Epithelial cell of proximal tubule (primary cell): ENCODE measurements at places on chromosomes 7 and 10. TPM values are rescaled to one million over a fixed set of nuclear protein-coding genes. Genes with fewer than 3 reads are reported as not detected.

GRCh38 chr7:511476-512145, 8.0 kb downstream of the PDGFA start:
- no peak for DNase-seq

SNCG gene
- total RNA-seq, result 3.1 and 30.0 TPM in 2 replicates

DNA sequence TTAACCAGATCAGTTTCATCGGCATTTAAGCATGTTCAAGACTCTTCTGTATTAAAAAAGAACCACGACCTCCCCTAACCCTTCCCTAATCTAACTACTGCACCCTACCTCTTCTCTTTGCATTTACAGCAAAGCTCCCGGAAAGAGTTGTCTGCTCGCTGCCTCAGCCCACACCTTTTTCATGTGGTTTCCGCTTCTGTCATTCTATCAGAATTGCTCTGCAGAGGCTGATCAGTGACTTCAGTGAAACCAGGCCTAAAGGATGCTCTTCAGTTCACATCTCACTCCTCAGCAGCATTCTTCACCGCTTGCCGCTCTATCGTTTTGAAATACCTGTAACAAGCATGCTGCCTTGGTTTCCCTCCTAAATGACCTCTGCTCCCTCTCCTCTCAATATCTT, 160.9 kb downstream of the SDK1 start:
- no peak for DNase-seq

DNA sequence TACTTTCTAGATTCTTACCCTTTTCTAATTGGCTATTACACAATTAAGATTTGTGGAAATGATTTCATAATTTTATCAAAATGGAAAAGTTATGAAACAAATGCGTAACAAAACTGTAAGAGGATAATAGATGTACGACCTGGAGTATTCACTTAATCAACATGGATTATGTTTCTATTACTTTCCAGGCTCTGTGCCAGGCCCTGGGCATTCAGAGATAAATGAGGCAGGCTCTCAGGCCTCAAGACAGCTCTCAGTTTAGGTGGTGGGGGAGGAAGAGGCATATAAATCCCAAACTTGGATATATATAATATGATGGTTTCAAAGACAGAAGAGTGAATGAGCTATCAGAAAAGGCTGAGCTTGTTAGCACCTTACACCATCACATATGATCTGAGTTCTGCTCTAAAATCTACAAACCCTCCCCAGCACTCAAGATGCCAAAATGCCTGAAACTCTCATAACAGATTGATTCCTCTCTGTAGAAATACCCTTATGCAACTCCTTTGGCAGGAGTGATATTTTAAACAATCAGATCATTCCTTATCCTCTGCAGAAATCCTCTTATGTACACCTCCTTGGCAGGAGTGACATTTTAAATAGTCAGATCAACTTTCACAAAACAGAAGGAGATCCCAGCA, 42.5 kb downstream of the ACBD5 start:
- DNase-seq, result no peak

GRCh38 chr7:74483402-74484336, 30.0 kb downstream of the GTF2IRD1 start:
- no peak for DNase-seq

GRCh38 chr10:73876971-73877370, 2.6 kb upstream of the CAMK2G start:
- no peak for DNase-seq

OPN4 gene
- not detected in 2 replicates for total RNA-seq

- no peak for DNase-seq
These were observed 114.6 kb downstream of the SRI start for GRCh38 chr7:88105231-88105630.

DNA sequence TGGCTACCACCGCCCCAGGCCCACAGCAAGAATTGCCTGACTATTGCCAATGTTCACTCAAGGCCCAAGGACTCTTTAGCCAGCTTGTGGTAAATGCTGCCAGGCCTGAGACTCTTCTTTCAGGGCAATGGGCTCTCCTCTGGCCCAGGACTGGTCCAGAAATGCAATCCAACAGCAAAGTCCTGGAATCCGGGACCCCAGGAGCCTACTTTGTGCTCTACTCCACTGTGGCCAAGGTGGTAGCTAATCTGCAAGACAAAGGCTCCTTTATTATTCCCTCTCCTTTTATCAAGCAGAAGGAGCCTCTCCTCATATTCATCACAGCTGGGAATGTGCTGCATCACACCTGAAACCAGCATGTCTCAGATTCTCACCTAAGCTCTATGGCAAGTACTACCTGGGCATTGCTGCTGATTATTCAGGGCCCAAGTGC, 107.6 kb upstream of the PRSS58 start:
- DNase-seq, result no peak

CNPY1 gene
- total RNA-seq, result not detected in 2 replicates

DNA sequence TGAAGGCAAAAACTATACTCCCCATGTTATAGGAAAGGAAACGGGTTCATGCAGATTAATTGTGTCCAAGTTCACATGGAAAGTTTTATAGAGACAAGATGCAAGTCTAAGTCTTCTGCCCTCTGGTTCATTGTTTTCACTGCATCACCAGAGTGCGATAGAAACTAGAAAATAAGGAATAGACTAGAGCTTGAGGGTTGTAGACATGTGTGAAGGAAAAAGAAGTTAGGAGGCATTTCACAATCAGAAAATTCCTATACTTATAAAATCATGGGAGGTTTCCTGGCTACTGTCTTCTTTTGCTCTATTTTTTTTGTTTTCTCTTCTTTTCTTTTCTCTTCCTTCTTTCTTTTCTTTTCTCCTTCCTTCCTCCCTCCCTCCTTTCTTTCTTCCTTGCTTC, 329.8 kb downstream of the PLXDC2 start:
- DNase-seq, result no peak

HABP2 gene
- 0.63 TPM in 1 of 2 replicates, not detected in the other for total RNA-seq

DNA sequence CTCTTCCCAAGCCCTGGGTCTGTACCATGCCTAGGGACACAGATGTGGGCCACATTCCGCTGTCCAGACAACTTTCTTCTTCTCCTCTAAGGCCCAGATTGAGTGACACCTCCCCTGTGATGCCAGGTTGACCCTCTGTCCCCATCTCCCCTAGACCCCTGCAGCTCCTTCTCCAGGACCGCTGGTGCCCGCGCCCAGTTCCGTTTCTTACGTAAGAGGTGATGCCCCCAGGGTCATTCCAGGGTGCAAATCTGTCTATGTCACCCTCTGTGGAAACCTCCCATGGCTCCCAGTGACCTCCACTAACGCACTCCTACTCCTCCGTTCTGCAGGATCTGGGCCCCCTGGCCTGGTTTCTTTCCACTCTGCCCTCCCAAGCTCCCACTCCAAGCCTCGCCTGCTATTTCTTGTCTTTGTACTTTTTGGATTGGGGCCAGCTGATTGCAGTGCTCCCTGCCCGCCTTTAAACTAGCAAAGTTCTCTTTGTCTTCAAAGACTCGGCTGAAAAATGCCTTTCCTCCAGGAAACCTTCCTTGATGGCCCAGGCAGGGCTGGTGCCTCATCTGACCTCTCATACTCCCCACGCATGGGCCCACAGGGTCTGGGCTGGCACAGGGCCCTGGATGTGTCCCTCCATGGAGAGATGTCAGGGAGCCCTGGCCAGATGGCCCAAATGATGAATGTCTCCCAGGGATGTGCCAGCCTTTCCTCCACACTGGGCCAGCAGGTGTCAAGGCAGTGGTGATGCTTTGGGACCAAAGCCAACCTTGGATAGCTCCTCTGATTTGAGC, 21.3 kb upstream of the ELN start:
- DNase-seq, result no peak

DNA sequence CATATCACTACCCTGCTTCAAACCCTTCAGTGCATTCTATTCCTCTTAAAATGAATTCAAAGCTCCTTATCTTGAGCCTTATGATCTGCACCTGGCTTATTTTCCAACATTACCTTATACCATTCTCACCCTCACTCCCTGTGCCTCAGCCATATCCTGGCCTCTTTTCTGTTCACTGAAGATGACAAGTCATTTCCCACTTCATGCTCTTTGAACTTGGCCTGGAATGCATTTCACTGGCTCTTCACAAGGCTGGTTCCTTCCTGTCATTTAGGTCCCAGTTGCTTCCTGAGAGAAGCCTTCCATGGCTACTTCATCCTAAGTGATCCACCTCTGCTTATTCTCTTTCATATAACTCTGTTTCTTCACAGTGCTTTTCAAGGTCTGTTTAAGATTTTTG, 3.2 kb upstream of the LIPF start:
- no peak for DNase-seq

NEBL gene
- 0.65 and 4.6 TPM in 2 replicates for total RNA-seq

DNA sequence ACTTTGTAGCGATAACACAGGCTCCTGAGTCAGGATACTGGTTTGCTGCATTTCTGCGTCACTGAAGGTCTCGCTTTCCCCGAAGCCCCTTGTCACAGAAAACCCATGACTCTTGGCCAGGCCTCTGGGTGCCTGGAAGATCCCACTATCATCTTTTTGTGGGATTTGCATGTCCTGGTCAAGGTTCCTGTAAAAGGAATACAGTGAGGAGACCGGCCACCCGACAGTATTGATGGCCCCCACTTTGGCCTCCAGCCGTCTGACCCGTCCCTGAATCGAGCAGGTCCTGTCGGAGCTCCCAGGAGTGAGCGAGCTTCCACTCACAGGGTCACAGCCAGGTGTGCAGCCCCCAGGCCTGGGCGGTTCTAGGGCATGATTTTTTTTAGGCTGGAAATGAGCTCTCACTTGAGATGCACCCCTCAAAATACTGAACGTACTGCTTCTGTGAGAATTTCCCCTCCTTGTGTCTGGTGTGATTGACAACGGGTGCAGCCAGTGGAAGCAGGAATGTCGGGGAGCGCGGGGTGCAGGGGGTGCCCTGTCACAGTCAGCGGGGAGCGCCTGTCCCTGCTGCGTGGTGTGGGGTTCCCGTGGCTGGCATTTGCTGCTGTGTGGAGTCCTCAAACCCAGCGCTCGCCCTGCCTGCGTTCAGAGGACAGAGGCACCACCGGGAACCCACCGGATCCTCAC, 75.8 kb downstream of the DNAJB6 start:
- no peak for DNase-seq

SLC18A3 gene
- not detected in 2 replicates for total RNA-seq

- DNase-seq, result no peak
These were observed 32.2 kb downstream of the FOXL3 start for GRCh38 chr7:322111-322671.
